ENCODE measurements at places on chromosomes 1 and 21. TPM values are rescaled to one million over a fixed set of nuclear protein-coding genes. Genes with fewer than 3 reads are reported as not detected.

- DNase-seq, result no peak
These were observed 28.2 kb downstream of the LAMC2 start for GRCh38 chr1:183214021-183214970.

DNA sequence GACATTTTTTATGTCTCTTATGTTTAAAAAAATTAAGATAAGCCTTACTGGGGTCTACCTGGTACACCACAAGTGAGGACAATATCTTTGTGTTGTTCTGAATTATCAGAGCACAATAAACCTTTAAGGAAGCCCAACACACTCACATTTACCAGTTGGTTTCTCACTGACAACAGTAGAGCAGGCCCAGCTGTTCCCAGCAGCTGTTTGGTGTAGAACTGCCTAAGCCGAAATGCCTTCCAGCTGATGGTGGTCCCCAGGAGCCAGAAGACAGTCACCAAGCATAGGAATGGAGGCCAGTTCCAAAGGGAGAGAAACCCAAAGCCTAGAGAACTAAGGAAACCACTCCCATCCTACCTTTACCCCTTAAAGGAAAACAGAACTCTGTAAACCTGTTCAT is 428.6 kb upstream of the CAMK1G start:
- no peak for DNase-seq

PAX7 gene
- not detected for total RNA-seq

DNA sequence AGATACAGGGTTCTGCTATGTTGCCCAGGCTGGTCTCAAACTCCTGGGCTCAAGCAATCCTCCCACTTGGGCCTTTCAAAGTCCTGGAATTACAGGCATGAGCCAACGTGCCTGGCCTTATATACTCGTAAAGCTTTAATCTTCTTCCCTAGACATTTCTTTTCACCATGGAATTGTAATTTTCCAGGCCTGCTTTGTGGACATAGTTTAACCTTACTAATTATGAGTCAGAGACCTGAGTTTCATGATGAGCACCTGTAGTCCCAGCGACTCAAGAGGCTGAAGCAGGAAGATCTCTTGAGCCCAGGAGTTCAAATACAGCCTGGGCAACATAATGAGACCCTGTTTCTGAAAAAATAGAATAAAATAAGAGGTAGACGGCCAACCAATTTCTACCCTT is 12.3 kb downstream of the PATJ start:
- no peak for DNase-seq

AMY1C gene
- not detected for total RNA-seq

WNT3A gene
- total RNA-seq, result not detected

CYB561D1 gene
- total RNA-seq, result 5.7 TPM

DNA sequence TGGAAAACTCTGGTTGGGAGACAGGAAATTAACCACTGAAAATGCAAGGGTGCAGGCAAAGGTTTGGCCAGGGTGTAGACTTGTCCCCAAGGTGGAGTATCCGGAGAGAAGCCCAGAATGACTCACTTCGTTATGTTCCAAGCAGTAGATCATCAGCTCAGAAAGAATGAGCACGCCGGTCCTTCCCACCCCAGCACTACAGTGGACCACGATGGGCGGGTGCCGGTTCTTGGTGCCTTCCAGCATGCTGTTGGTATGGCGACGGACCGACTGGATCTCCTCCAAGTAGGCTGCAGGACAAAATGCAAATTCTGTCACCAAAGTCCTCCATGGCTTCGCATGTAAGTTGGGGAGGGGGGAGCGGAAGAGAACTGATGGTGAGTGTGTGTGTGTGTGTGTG is 83.4 kb downstream of the SMYD2 start:
- no peak for DNase-seq

FMO2 gene
- 8.6 TPM for total RNA-seq

DNA sequence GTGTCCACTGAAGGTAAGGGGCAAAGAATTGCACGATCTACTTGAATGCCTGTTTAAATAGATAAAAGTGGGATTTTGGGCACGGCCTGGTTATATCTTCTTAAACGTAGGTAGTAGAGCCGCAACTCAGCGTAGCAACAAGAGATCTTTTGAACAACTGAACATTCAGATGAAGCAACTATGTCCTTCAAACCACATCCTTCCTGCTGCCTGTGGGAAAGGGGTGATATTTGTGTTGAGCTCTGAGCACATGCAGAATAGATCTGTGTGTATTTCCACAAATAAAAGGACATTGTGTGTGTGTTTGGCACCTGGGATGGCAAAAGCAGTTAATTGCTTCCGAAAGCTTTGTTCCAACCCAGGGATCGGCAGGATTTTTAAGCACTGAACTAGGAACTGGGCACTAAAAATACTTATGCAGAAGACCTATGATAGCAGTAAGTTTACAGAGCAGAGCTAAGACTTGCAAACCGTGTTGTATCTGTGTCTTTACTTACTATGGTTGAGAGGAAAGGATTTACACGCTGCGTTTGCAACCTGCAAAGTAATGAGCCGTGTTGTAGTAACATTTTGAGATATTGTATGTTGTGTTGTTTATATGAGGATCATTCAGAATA is 333.4 kb downstream of the CHRM3 start:
- DNase-seq, result no peak

SUSD4 gene
- total RNA-seq, result 2.8 TPM

OPRD1 gene
- total RNA-seq, result 0.83 TPM

HSF2BP gene
- 0.36 TPM for total RNA-seq

PTPRF gene
- 40.0 TPM for total RNA-seq
